T-cell (primary cell): ENCODE measurements at places on chromosomes 3 and 15. TPM values are rescaled to one million over a fixed set of nuclear protein-coding genes. Genes with fewer than 3 reads are reported as not detected.

P2RY13 gene
- total RNA-seq = not detected

RGMA gene
- 0.44 TPM for total RNA-seq

NUP210 gene
- total RNA-seq = 148 TPM

ZBTB20 gene
- 48.4 TPM for total RNA-seq

C15orf62 gene
- total RNA-seq = 1.1 TPM

TEX55 gene
- not detected for total RNA-seq

CA12 gene
- total RNA-seq = not detected

FGF12 gene
- total RNA-seq = 0.16 TPM

DNA sequence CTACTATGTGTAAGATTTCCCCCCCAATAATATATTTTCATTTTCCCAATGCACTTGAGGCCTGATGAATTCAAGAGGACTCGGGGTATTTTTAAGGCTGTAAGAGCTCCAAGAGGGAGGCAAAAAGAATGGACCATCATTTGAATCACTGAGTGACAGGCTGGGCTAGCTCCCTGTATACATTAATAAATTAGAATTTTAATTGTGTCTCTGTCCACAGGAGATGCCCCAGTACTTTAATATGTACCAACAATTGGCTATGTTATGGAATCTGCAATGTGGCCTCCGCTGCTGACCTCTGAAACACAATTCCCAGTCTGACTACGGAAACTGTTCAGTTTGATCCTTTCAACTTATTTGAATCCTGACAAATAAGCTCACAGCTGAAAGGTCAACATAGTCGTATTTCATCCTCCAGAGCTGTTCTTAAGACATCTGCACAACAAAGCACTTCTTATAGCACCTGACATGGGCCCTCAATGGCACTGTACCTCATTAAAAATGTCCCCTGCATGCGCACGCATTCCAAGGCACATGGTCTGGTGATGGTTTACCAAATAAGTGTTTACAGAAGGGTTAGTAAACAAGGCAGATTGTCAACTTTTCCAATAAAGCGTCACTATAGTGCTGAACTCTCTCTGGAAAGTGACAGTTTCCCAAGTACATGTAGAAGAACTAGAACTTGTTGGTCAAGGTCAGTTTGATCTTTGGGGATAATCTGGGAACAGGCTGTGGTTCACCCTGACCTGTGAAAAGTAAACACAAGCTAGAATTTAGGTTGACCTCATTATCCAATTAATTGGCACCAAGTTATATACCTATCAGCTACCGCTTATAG, 472.9 kb downstream of the FOXP1 start:
- H3K4me1 ChIP-seq = peaks cover 25% of the 10 kb centered on the region
- H3K27me3 ChIP-seq = no peaks in the 10 kb centered on the region
- no peak overlapping the region for H3K4me3 ChIP-seq
- peaks cover 11% of the 10 kb centered on the region for H3K36me3 ChIP-seq
- H3K27ac ChIP-seq = no peak overlapping the region

- no peak for DNase-seq
- H3K27me3 ChIP-seq = no peaks in the 10 kb centered on the region
- no peak overlapping the region for H3K4me3 ChIP-seq
- no peaks in the 10 kb centered on the region for H3K36me3 ChIP-seq
- no peaks in the 10 kb centered on the region for H3K4me1 ChIP-seq
- no peak overlapping the region for H3K27ac ChIP-seq
Observed at GRCh38 chr3:114706591-114707232, 412.9 kb downstream of the TIGIT start.

GRCh38 chr3:193826159-193826795, 233.3 kb downstream of the OPA1 start:
- H3K4me3 ChIP-seq = no peak overlapping the region
- no peaks in the 10 kb centered on the region for H3K4me1 ChIP-seq
- H3K27ac ChIP-seq = no peak overlapping the region
- no peaks in the 10 kb centered on the region for H3K36me3 ChIP-seq

GRCh38 chr3:172317984-172318383, 130.3 kb downstream of the GHSR start:
- H3K27me3 ChIP-seq = no peaks in the 10 kb centered on the region
- H3K27ac ChIP-seq = no peak overlapping the region
- H3K4me1 ChIP-seq = no peaks in the 10 kb centered on the region

DNA sequence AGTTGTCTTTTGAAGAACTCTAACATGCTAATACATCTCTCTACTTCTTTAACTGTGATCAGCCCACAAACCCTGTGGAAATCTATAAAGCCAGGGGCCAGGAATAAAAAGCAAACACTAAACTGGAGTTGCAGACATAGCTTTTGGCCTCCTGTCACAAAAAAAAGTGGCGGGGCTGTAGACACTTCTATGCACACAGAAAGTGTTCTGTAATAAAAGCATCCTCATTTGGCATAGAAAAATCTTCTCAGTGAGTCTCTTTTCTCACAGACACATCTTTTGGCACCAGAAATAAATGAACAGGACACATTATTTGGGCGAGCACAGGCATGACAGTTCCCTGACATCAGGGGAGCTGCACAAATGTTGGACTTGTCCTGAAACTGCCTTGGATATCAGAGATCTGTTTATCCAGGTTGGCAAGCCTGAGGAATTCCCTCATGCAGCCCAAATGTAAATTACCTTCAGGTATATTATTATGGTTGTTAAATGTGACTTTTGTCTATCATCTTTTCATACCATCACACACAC, 355.4 kb downstream of the FGF12 start:
- H3K4me3 ChIP-seq = no peak overlapping the region
- no peaks in the 10 kb centered on the region for H3K4me1 ChIP-seq
- no peak overlapping the region for H3K27ac ChIP-seq
- H3K27me3 ChIP-seq = no peaks in the 10 kb centered on the region

DNA sequence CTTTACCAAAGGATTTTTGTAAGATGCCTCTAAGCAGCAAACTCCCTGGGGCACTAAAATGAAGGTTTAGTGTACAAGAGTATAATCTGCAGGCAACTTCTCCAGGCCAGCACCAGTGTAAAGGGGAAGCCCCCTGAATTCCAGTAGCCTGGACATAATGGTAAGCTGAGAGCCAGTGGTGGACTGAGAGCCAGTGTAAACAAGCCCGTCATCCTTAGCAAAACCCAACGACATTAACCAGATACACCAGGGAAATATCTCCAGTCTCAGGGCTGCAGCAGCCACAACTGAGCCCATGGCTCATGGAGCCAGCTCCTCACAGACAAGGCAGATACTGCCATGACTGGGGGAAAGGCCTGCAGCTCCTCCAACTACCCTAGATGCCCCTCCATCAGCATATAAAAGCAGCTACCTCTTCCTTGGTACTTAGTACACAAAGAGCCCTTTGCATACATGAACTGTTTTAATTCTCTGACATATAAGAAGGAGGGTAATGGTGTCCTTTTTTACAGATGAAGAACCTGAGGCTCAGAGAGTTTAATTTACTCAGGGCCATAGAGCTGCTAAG, 21.7 kb downstream of the PARP16 start:
- no peak for DNase-seq
- H3K27me3 ChIP-seq = no peaks in the 10 kb centered on the region
- no peak overlapping the region for H3K4me3 ChIP-seq
- no peaks in the 10 kb centered on the region for H3K4me1 ChIP-seq
- peaks cover 55% of the 10 kb centered on the region for H3K36me3 ChIP-seq

DNA sequence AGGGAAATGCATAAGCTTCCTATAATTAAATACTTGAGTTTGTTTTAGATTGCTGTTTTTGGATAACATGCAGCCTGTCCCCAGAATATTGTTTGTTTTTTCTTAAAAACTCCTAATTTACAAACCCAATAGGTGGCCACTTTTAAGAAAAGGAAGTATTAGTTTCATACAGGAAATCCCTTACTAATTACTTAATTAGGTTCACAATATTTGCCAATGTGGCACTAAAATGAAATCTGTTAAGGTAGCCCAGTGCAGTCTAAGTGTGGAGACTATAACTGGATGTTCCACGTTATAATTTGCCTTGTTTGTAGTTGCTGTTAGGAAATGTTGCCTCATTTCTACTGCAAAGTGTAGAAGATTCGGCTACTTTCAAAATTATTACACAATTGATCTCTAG, 195.8 kb downstream of the BBX start:
- no peak overlapping the region for H3K4me3 ChIP-seq
- H3K4me1 ChIP-seq = no peaks in the 10 kb centered on the region
- H3K27me3 ChIP-seq = no peaks in the 10 kb centered on the region
- peaks cover 2% of the 10 kb centered on the region for H3K36me3 ChIP-seq

DNA sequence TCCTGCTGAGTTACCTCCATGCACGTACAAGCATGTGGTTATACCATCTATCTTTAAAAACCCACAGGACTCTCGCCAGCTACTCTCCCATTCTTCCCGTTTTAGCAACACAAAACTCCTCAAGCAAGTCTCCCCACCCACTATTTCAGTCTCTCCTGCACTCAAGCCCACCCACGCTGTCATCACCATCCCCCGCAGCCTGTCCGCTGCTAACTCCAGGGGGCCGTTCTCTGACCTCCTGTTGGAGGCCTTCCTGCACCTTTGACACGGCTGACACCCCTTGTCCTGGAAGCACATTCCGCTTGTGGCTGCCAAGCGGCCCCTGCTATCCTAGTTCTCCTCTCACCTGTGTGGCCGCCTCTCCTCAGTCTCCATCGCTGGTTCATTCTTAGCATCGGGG, 7.5 kb upstream of the PCSK6 start:
- H3K4me3 ChIP-seq = no peak overlapping the region
- no peak for DNase-seq
- no peak overlapping the region for H3K27ac ChIP-seq
- H3K36me3 ChIP-seq = no peaks in the 10 kb centered on the region
- peaks cover 10% of the 10 kb centered on the region for H3K27me3 ChIP-seq
- peaks cover 7% of the 10 kb centered on the region for H3K4me1 ChIP-seq

GRCh38 chr3:143064777-143065176, 54.8 kb upstream of the CHST2 start:
- H3K4me3 ChIP-seq = no peak overlapping the region
- no peaks in the 10 kb centered on the region for H3K4me1 ChIP-seq
- no peaks in the 10 kb centered on the region for H3K27me3 ChIP-seq
- H3K36me3 ChIP-seq = no peaks in the 10 kb centered on the region
- no peak overlapping the region for H3K27ac ChIP-seq

GRCh38 chr3:55376753-55377347, 110.3 kb downstream of the WNT5A start:
- H3K27ac ChIP-seq = no peak overlapping the region
- no peaks in the 10 kb centered on the region for H3K36me3 ChIP-seq
- no peaks in the 10 kb centered on the region for H3K4me1 ChIP-seq
- no peak for DNase-seq
- H3K27me3 ChIP-seq = peaks cover under 1% of the 10 kb centered on the region

- no peaks in the 10 kb centered on the region for H3K27me3 ChIP-seq
- no peak overlapping the region for H3K27ac ChIP-seq
- H3K36me3 ChIP-seq = no peaks in the 10 kb centered on the region
- no peak for DNase-seq
- H3K4me1 ChIP-seq = no peaks in the 10 kb centered on the region
- H3K4me3 ChIP-seq = no peak overlapping the region
Observed at GRCh38 chr3:32045091-32045915, 61.1 kb upstream of the GPD1L start.

DNA sequence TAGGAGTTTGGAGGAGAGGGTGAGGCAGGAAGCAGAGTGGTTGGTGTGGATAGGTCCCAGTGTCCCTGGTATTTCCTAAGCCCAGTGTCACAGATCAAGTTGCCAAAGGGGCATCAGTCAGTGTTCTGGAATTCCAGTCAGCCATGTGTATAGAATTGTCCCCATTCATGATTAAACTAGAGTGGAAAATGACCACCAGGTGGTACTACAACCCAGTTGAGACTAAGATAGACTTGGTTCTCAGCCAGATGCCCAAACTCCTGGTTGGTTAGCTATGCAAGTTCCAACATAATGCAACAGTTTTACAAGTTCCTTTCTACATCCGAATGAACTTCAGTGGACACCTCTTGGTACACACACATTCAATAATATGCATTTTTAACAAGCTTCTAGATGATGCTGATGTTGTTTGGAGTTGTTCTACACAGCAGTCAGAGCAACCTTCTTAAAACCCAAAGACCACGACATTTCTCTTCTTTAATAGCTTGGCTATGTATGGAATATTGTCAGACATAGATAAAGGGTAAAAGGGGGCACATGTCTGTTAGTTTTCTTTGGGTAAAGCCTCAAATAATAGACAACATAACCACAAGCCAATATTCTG, 8.4 kb upstream of the ATR start:
- H3K27me3 ChIP-seq = peaks cover 11% of the 10 kb centered on the region
- no peaks in the 10 kb centered on the region for H3K36me3 ChIP-seq
- no peaks in the 10 kb centered on the region for H3K4me1 ChIP-seq
- H3K4me3 ChIP-seq = no peak overlapping the region
- H3K27ac ChIP-seq = no peak overlapping the region
- DNase-seq = no peak

- no peak overlapping the region for H3K27ac ChIP-seq
- H3K36me3 ChIP-seq = no peaks in the 10 kb centered on the region
- no peak for DNase-seq
- H3K4me1 ChIP-seq = no peaks in the 10 kb centered on the region
- H3K27me3 ChIP-seq = no peaks in the 10 kb centered on the region
- H3K4me3 ChIP-seq = no peak overlapping the region
Observed at GRCh38 chr3:130758624-130759369, 12.2 kb upstream of the PIK3R4 start.

GRCh38 chr3:68428495-68428894, 503.9 kb downstream of the TAFA4 start:
- no peaks in the 10 kb centered on the region for H3K4me1 ChIP-seq
- no peaks in the 10 kb centered on the region for H3K27me3 ChIP-seq
- no peak overlapping the region for H3K27ac ChIP-seq
- no peak for DNase-seq
- H3K4me3 ChIP-seq = no peak overlapping the region

- H3K4me1 ChIP-seq = no peaks in the 10 kb centered on the region
- no peak overlapping the region for H3K27ac ChIP-seq
- H3K36me3 ChIP-seq = no peaks in the 10 kb centered on the region
- no peaks in the 10 kb centered on the region for H3K27me3 ChIP-seq
- DNase-seq = no peak
- no peak overlapping the region for H3K4me3 ChIP-seq
Observed at GRCh38 chr3:16026753-16027152, 147.7 kb upstream of the GALNT15 start.

DNA sequence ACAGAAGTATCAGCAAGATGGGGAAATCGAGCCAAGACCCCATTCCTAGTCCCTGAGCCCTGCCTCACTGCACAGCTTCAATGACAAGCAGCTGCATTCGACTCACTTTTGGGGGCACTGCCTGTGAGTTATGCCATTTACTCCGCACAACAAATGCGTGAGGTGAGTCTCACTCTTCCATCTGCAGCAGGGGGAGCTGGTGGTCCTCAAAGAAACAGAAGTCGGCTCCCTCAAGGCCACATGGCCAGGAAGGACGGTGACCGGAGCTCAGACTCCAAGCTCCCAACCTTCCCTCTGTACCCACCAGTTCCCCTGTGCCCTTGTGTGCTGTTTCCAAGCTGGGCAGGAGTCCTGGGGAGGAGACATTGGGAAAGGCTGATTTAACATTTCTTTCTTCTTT, 127.7 kb upstream of the IQSEC1 start:
- H3K4me3 ChIP-seq = no peak overlapping the region
- peaks cover 13% of the 10 kb centered on the region for H3K4me1 ChIP-seq
- DNase-seq = no peak
- H3K27me3 ChIP-seq = peaks cover 4% of the 10 kb centered on the region
- no peak overlapping the region for H3K27ac ChIP-seq
